Caco-2 (cell line): ENCODE measurements at places on chromosomes 2 and 18. TPM values are rescaled to one million over a fixed set of nuclear protein-coding genes. Genes with fewer than 3 reads are reported as not detected.

DNA sequence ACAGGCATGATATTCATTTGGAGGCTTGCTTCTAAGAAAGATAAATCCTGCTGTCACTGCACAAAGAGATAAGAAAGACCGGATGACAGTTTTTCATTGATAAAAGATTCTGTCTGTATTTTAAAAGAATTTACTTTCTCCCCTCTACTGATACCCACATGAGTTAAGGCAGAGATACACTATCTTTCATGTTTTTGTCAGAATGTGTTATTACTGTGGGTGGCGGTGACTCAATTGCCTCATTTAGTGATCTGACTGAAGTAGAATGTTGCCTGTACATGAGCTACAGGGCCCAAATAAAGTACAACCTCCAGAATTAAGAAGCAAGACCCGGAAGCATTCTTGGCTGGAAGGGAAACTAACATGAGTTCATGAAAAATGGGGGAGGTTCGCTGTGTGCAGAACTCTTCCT lies 480.0 kb downstream of the SLC4A3 start:
- DNase-seq, result no peak

DNA sequence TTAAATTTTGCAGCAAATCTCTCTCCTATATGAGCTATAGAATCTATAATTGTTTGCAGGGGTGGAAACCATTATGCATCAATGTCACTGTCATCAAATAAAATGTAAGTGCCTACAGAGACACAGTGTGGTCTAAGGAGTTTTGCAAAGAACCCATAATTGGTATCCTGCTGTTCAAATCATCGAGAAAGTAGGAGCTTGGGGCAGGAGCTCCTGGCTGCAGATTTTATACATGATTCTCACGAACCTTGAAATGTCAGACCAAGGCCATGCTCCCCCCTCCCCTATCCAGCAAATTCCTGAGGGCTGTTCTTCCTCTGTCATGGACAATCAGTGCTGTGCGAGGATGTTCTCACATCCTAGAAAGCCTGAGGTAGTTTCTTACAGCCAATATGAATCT lies 119.5 kb upstream of the CYRIA start:
- DNase-seq, result no peak

GRCh38 chr2:131036269-131036668 lies 57.0 kb downstream of the FAM168B start:
- DNase-seq, result no peak

DNA sequence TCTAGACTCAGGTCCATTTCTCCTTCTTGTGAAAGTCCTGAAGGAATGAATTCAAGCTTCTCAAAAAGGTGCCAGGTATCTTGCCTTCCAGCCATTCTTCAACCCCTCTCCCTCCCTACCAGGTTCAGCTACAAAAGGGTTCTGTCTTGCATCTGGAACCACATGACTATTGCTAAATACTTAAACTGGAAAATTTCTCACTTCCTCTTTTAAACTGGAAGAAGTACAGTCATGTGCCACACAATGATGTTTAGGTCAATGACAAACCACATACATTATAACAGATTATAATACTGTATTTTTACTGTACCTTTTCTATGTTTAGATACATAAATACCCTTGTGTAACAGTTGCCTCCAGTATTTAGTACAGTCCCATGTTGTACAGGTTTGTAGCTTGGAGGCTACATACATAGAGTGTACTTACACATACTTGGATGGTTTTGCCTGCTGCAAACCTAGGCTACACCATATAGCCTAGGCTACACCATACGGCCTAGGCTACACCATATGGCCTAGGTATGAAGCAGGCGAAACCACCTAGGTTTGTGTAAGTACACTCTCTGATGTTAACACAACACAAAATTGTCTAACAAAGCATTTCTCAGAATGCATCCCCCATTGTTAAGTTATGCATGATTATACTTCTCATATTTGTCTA lies 142.0 kb upstream of the DNMT3A start:
- DNase-seq, result no peak

ROCK1 gene
- 50.3 and 51.3 TPM in 2 replicates for total RNA-seq

DNA sequence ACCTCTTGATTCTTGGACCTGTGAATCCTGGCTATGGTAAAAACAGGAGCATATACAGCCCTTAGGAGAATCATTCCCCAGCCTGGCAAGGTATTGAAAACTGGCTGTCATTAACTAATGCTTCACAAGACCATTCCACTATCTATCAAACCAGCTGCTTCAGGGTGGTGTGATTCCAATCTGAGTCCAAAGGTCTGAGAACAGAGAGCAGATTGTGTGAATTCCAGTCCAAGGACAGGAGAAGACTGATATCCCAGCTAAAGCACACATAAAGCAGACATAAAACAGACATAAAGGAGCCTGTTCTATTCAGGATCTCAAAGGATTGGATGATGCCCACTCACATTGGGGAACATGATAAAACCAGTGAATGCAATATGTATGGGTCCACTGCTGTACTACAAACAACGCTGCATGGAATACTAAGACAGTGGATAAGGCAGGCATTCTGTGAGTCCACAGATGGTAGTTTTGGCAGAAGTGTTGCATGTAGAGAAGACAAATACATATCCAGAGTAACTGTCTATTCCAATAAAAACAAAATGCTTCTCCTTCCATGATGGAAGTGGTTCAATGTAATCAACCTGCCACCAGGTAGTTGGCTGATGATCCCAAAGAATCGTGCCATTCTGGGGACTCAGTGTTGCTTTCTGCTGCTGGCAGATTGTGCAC lies 363.9 kb downstream of the KCNJ3 start:
- DNase-seq, result no peak

DNA sequence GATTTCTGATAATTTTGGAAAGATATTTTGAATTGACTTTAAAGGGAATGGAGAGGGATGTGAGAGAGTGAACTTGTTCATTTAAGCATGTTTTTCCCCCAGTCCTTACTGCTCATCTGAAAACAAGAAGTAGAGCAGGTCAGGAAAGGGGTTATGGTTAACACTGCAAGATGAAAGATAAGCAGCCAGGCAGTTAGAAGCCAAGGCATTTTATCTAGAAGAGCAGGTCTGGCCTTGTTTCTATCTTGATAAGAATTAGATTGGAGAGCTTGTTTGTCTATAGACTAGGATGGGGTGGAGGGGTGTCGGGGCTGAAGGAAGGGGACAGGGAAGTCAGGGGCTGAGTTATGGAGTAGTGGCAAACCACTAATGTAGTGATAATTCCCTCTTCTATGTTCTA lies 171.6 kb downstream of the IKZF2 start:
- DNase-seq, result peak; percentile 47

PLCD4 gene
- total RNA-seq, result 0.26 and 0.48 TPM in 2 replicates

MAP3K19 gene
- total RNA-seq, result not detected in 2 replicates

ATOH8 gene
- not detected in 2 replicates for total RNA-seq

LNPK gene
- total RNA-seq, result 18.1 and 19.1 TPM in 2 replicates

- no peak for DNase-seq
Measured at GRCh38 chr2:226979004-226979403, 143.2 kb downstream of the RHBDD1 start.

DNA sequence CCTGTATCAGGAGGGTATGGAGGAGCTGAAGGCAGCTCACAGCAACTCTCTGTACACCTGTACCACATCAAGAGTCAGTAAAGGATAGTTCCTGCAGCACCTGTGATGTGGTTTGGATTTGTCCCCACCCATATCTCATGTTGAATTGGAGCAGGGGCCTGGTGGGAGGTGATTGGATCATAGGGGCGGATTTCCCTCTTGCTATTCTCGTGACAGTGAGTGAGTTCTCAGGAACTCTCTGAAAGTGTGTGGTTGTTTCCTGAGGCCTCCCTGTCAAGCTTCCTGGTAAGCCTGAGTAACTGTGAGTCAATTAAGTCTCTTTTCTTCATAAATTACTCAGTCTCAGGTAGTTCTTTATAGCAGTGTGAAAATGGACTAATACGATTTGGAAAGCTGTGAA lies 28.9 kb downstream of the OSBPL1A start:
- no peak for DNase-seq

DNA sequence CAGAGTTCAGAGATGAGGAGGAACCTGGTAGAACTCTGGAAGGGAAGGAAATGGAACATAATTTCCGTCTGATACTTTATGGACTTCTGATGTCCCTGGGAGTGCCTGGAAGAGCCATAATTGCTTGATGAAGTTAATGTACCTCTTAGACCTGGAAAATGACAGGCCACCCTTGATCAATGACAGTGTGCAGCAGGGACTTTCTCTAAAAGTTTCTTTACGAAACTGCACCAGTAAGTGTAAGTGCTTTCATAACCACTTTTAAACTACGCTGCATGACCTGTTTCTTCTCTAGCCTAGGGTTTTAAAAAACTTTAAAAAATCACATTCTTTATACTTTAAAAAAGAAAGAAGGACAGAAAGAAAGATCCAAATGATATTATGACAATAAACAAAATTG lies 164.5 kb downstream of the LPIN1 start:
- DNase-seq, result no peak

DNA sequence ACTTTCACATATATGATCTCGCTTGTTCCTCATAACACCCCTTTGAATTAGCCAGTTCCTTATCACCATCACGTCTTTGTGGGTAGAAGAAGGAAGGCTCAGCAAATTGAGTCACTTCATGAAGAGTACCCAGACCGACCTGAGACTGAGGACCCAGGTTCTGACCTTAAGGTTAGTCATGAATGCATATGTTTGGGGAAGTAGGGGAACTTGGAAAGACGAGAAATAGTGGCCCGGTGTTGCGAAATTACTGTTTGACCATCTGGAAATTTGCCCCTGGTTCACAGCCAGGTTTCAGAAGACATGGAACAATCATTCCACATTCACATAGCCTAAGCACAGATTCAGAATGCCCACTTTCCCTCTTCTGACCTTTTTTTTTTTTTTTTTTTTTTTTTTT lies 59.8 kb downstream of the MEIS1 start:
- no peak for DNase-seq

GRCh38 chr2:135230150-135230549 lies 178.1 kb downstream of the RAB3GAP1 start:
- no peak for DNase-seq

MALL gene
- total RNA-seq, result 22.9 and 26.1 TPM in 2 replicates

PTPRN gene
- not detected in 2 replicates for total RNA-seq

GRCh38 chr2:230205034-230205433 lies 14.8 kb downstream of the SP110 start:
- DNase-seq, result no peak

DNA sequence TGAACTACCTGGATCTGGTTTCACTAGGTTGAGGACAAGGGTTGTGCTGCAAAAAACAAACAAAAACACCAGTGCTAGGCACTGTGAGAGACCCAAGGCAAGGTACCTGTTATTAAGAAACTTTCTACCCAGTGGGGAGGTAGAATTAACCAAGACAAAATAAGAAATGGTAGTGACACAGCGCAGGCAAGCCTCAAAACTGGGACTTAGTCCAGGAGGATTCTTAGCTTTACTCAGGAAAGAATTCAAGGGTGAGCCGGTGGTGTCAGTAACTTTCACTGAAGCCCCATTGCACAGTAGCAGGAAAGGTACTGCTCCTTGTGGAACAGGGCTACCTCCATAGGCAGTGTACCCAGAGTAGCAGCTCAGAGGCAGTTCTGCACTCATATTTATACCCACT lies 131.6 kb downstream of the SCG2 start:
- no peak for DNase-seq

DNA sequence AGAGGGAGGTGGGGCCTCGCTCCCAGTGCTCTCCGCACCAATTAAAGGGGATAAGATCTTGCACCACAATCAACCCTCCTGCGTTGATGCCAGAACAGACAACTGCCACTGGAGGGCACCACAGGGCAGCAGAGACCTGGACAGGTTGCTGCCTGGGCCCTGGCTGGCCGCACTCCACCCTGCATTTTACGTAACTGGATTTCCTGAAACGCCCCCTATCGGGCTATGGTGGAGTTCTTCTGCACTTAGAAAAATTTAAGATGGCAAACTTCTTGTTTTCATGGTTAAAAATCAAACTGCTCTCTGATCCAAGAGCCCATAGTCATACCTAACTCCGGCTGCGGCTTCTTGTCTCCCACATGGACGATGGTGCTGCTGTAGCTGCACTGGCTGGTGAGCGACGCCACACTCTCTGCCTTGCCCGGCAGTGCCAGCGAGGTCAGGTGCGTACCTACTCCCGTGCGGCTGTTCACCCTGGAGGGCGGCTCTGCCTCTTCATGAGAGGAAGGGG lies 16.8 kb upstream of the HES6 start:
- peak; percentile 86 for DNase-seq

DNA sequence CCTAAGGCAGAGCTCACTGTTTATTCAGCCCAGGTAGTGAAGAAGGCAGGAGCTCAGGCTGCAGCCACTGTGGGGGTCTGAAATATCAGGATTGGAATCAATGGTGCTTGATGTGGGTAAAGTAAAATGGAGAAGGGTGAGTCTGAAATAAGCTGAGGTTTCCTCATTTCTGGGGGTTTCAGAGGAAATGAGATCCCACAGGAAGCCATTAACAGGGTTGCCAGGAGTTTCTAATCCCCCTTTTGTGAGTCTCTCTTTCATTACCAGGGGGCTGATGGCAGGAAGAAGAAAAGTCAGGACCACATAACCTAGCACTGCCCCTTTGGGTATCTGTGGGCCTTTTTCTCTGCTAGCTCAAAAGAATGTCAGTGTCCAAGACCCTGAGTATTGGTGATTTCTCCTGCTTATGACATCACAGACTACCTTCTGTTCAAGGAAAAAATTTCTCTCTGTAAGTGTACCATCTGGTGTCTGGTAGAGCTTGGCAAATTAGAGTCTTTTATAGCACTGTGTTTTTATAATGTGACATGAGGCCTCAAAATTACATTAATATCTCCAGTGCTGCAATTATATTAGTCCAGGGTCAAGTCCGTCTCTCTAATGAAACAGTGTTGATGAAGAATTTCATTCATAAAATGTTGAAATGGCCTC lies 56.0 kb downstream of the LBH start:
- DNase-seq, result no peak

DNA sequence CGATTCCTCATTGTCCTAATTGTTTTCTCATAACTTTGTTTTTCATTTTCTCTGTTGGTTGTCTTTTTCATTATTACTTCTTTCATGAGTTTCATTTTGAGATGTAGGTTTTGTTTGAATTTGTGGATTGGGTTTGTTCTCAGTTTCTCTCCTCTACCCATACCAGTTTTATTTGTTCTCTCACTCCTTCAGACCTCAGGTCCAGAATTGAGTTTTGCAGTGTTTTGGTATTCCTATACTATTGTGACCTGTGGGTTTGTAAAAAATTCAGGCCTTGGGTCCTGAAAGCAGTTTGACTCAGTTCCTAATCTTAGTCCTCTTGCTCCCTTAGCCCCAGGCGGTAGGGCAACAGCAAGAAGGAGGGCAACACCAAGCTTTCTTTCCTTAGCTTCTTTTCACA lies 28.3 kb upstream of the UBE2E3 start:
- DNase-seq, result no peak

SH2D6 gene
- 0.51 and 0.88 TPM in 2 replicates for total RNA-seq

DNA sequence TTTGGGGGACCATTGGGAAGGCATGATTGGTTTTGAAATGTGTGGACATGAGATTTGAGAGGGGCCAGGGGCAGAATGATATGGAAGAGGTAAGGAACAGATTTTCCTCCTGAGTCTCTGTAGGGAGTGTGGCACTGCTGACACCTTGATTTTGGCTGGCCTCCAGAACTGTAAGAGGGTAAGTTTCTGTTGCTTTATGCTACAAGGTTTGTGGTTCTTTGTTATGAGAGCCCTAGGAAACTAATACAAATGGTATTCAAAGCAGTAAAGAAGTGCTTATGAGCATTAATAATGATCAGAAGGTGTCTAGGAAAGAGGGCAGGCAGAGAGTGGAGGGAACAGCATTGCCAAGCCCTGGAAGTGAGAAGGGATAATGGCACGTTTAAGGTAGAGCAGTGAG lies 574.3 kb upstream of the NXPH2 start:
- no peak for DNase-seq

GRCh38 chr2:126781806-126782205 lies 116.9 kb upstream of the TEX51 start:
- no peak for DNase-seq
